ENCODE measurements at places on chromosomes 7 and 10. TPM values are rescaled to one million over a fixed set of nuclear protein-coding genes. Genes with fewer than 3 reads are reported as not detected.

Gene SRRM3
- total RNA-seq: not detected

Gene CAV2
- total RNA-seq: not detected

Gene PILRA
- total RNA-seq: 9.9 TPM

Gene NPY4R2
- total RNA-seq: not detected

Gene TAS2R4
- total RNA-seq: 0.78 TPM

Gene RAB19
- 23.9 TPM for total RNA-seq

Gene COL13A1
- total RNA-seq: not detected

Gene RUFY2
- total RNA-seq: 12.3 TPM

Gene CLCN1
- not detected for total RNA-seq

Gene EN2
- total RNA-seq: not detected

Gene MNX1
- total RNA-seq: not detected

DNA sequence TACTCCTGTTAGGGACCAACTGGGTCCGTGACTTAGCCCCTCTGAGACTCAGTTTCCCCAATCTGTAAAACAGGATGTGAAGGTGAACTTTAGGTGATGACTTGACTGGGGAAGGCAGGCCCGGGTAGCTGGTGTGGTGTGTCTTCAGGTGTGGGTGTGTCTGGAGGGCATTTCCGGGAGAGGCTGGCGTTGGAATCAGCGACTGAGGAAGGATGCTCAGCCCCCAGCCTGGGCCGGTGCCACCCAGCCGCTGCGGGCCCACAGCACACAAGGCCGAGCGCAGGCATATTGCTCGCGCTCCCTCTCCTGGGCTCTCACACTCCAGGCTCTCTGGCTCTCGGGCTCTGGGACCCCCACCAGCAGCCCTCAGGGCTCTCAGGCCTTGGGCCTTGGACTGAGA, 31.7 kb upstream of the CNPY1 start:
- DNase-seq: no peak

DNA sequence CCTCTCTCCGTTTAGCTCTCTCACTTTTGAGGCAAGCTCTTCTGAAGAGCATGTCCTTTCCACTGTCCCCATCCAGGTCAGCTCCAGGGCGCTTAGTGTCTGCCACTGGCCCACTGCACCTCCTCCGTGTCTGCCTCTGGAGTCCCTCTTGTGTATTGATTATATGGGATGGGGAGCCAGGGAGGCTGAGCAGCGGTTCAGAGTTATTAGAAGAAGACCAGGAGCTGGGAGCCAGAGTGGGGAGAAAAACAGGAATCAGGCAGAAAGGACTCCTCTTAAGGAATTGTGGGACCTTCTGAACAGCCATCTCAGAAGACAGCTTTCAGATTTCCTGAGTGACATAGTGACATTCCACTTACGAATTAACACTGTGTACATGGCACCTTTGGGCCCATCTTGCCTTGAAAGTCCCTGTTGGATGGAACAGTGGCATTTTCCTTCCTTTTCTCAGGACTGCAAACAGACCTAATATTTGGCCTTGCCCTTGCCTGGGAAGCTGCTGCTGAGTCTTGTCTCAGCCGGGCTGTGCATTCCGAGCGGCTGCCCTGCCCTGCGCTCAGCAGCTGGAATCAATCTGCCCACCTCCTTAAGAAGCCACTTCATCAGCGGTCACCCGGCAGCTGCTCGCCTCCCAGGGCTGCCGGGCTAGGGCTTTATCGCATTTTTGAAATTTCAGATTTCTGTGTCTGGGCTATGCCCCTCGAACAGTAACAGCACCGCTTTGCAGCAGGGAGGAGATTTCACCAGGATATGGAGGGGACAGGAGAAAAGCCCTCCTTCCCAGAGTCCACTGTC, 81.1 kb upstream of the PRKG1 start:
- no peak for DNase-seq

DNA sequence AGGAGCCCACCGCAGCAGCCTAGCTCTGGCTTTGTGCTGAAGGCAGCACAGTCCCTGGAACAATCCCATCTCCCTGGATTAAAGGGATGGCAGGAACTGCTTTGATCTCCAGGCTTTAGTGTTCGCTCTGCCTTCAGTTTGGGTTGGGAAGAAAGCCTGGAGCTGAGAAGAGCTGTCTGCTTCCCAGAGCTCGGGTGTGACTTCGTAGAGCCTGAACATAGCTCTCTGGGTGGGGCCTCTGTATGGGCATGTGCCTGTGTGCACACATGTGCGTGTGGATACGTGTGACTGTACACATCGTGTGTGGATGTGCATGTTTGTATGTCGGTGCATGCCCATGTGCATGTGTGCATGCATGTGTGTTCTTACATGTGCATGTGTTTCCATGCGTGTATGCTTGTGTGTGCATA, 8.7 kb downstream of the ADCY1 start:
- DNase-seq: no peak

- no peak for DNase-seq
These were observed 53.1 kb downstream of the UNCX start for GRCh38 chr7:1285556-1286301.

DNA sequence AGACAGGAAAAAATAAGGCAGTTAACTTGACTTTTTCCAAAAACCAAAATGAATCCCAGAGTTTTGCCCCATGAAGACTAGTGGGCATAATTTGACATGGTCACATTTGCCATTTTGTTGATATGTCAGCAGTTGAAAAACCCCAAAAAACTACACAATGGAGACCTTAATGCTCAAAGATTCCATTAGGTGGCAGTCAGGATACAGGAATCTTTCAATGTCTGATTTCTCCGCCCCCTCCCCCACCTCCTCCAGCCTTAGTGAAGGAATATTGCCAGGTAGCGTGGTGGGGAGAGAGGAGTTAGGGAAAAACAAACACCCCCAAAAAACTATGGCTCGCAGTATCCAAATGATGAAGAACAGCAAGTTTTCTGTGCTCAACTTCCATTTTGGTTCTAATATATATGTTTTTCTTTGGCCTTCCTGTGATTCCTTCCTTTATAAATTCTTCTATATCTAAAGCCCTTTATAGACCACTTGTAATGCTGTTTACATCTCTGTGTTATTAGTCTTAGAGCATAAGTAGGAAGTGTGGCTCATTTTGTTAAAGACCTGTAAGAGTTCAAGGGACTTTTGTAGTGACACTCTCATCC, 6.7 kb upstream of the SMNDC1 start:
- no peak for DNase-seq

DNA sequence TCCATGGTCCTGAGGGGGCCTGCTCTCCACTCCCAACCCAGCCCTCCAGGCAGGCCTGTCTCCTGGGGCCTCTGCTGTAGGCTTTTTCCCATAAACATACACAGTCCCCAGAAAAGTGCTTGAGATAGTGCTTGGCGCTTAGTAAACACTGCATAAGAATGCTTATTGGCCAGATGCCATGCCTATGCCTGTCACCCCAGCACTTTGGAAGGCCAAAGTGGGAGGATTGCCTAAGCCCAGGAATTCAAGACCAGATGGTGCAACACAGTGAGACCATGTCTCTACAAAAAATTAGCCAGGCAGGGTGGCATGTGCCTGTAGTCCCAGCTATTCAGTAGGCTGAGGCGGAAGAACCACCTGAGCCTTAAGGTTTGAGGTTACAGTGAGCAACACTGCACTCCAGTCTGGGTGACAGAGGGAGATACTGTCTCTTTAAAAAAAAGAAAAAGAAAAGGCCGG, 24.6 kb upstream of the ASL start:
- no peak for DNase-seq

GRCh38 chr10:69965919-69966662, 86.6 kb upstream of the MACROH2A2 start:
- no peak for DNase-seq

GRCh38 chr10:33174674-33175434, 159.6 kb downstream of the NRP1 start:
- no peak for DNase-seq

DNA sequence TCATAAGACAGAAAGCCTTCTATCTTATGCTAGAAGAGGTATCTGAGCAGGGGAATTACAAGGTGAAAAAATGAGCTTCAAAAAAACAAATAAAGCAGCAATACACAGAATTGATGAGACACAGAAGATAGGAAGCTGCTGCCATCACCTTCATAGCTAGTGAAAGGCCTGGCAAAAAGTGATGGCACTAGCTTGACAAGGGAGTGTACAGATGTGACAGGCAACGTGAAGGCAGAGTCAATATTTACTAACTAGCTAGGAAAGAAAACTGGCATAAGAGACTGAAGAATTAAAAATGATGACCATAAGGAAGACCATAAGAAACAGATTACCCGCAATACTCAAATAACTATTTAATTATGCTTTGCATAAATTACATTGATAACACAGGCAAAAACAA, 9.4 kb downstream of the GPR22 start:
- no peak for DNase-seq

DNA sequence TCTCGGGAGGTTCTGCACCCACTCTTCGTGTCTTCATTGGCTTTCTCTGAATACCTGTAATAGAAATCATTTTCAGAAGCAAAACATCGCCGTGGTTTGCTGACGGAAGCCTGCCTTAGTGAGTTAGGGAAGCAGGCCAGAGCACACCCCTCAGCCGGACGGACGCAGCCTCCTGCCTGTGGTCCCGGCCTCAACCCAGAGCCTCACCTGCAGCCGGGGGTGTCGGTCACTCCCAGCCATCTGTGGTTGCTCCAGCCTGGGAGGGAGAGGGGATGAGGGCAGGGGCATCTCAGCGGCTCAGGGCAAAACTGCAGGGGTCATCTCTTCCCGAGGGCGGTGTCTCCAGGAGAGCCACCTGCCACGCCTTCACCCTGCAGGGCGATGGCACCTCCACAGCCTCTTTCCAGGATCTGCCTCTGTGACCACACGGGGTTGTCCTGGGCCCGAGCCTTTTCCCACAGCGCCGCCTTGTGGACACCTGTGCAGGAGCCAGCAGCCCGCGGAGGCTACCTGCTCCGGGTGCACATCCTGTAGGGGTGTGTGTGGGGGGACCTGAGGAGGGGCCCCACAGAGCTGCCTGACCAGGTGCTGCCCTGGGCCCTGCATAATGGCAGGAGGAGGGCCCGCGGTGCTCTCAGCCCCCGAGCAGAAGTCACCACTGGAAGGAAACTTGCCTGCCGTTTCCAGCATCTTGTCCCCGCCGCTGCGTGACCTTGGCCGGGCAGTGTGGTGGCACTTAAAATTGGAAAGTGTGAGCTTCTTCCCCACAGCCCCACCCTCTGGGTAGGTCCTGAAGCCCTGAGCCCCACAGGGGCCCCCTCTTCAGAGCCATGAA, 21.6 kb upstream of the AP5Z1 start:
- DNase-seq: peak; percentile 73

DNA sequence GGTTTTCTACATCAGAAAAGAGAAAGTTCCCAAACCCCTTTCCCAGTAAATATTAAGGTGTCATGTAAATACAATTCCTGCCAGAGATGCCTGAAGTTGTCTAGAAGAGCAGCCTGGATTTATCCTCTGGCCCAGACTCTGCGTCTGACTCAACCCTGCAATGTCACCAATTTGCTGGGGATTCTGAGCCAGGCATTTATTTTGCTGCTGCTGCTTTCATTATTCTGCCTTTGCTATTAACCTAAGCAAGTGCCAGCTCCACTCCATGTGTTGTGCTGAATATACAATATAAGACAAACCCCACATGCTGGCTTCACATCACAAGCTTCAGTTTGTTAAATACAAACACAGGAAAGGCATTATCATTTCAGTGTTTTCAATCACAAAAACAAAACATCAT, 59.1 kb downstream of the ELAPOR2 start:
- DNase-seq: no peak

GRCh38 chr10:57015595-57016318, 654.7 kb upstream of the ZWINT start:
- DNase-seq: no peak

- no peak for DNase-seq
These were observed 260.2 kb downstream of the STK31 start for GRCh38 chr7:23970193-23970592.

GRCh38 chr7:148223160-148223559, 367.4 kb upstream of the C7orf33 start:
- no peak for DNase-seq

GRCh38 chr10:29397221-29397620, 108.4 kb downstream of the LYZL1 start:
- no peak for DNase-seq

- peak; percentile 77 for DNase-seq
These were observed 11.4 kb upstream of the EBLN1 start for GRCh38 chr10:22228943-22229801.

- no peak for DNase-seq
These were observed 4.4 kb upstream of the SMIM30 start for GRCh38 chr7:113122744-113123143.

GRCh38 chr10:70669015-70669414, 3.3 kb upstream of the ADAMTS14 start:
- no peak for DNase-seq

GRCh38 chr10:21172930-21173801, 276.1 kb upstream of the NEBL start:
- no peak for DNase-seq

- no peak for DNase-seq
These were observed 209.8 kb downstream of the ACTR3B start for GRCh38 chr7:152969335-152969734.

GRCh38 chr10:16867990-16868389, 50.8 kb upstream of the RSU1 start:
- no peak for DNase-seq

GRCh38 chr7:47888371-47889265, 59.6 kb downstream of the PKD1L1 start:
- no peak for DNase-seq

- DNase-seq: no peak
These were observed at the start of gene CALML3 for GRCh38 chr10:5524641-5525560. Gene CALML3, plus strand, starts transcription at chr10:5524961. Its CDS starts 125 bp downstream, at chr10:5525086.

- no peak for DNase-seq
These were observed 348.7 kb upstream of the SEMA3C start for GRCh38 chr7:81267508-81267907.

- no peak for DNase-seq
These were observed 223.8 kb downstream of the PRPF18 start for GRCh38 chr10:13810568-13810967.

GRCh38 chr7:42351316-42351935, 114.4 kb upstream of the GLI3 start:
- DNase-seq: no peak

DNA sequence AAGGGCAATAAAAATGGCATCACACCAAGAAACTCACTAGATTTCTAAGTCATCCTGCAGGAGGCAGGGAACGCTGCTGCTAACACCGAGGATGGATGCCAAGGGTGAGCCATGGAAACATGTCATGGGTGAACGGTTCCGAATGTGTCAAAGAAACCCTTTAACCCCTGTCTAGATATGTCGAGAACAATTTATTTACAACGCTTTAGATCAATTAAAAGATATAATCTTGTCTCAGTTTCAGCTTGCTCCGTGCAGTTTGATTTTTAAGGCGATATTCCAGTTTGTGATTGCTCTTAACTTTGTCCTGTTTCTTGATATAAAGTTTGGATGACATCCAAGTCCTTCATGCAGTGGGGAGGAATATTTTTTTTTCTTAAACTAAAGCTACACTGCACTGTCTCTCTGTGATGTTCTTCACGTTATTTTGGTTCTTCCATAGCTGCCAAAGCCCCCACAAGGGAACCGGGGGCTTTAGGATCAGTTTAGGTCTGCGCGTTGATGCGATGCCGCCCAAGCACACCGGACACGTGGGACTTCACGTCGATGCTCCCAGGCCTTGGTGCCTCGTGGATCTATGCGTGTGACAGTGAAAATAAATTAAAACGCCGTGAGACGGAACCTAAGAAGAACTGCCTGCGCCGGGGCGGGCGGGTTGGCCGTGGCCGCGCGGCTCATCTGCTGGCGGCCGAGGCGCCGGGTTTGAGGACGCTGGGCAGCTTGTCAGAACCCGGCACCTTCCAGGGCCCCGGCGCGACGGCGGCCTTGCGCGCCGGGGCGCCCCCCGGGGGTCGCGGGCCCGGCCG, 220.3 kb downstream of the PHTF2 start:
- no peak for DNase-seq

- DNase-seq: no peak
These were observed 5.8 kb downstream of the EVX1 start for GRCh38 chr7:27248427-27248806.

All from activated T-helper 1 cell treated with anti-CD3 and anti-CD28 coated beads, Interleukin-12 subunit alpha, Interleukin-12 subunit beta, Interleukin-2, Interleukin-4 antibody, amounts not matched to agents 30 ng/mL and 10 ng/mL and 1 ng/mL, durations not matched to agents 14 hours and 24 hours and 36 hours (primary cell).